ENCODE measurements at places on chromosomes 3 and 15.

DNA sequence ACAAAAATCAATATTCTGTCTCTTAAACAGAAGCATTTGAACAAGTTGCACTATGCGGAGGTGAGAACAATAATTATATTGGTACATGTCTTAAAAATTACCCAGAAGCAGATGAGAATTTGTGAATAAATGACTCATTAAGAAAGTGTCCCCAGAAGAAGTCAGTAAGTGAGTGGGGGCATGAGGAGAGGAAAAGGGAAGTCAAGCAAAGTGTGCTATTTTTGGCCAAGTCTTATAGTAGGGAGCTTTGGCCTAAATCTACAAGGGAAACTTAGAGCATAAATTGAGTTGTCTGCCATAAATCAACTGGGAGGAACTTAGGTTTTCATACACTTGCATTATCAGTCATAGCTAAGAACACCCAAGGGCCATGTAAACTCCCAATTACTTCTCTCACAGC is 86.9 kb upstream of the SATB1 start:
- peak; percentile 6 for DNase-seq

DNA sequence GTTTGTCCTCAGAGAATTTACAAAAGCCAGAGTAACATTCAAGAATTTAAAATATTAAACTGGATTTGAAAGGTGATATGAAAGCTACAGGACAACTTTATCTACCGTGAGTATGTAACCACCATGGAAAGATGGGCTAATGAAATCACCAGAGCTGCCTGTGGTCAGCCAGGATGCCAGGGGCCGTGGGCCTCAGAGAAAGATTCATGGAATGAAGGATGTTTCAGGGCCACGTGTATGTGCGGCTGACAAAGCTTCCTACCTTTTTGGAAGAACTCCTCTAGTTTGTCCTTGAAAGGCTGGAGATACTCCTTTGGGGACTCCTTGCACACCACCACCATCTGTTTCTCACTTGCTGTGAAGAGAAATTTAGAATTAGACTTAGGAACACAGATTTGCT is 138.9 kb downstream of the GREM1 start:
- DNase-seq: no peak

DNA sequence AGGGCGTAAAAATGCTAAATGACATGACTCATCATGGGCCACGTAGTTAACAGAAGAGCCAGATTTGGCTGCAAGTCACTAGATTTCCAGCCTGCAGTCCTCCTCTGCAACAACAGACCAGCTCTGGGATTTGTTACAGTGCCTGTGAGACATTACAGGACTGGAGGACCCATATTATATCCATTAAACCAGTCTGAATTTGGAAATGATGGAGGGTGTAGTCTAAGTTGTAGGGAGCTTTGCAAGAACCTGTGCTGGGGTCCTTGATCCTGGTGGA is 10.8 kb downstream of the ZNF774 start:
- no peak for DNase-seq

GRCh38 chr15:71288348-71288955 is 173.2 kb downstream of the THSD4 start:
- DNase-seq: no peak

GRCh38 chr3:182668974-182669373 is 124.3 kb upstream of the ATP11B start:
- DNase-seq: no peak

GRCh38 chr15:77012868-77013267 is 17.9 kb downstream of the PSTPIP1 start:
- no peak for DNase-seq

DNA sequence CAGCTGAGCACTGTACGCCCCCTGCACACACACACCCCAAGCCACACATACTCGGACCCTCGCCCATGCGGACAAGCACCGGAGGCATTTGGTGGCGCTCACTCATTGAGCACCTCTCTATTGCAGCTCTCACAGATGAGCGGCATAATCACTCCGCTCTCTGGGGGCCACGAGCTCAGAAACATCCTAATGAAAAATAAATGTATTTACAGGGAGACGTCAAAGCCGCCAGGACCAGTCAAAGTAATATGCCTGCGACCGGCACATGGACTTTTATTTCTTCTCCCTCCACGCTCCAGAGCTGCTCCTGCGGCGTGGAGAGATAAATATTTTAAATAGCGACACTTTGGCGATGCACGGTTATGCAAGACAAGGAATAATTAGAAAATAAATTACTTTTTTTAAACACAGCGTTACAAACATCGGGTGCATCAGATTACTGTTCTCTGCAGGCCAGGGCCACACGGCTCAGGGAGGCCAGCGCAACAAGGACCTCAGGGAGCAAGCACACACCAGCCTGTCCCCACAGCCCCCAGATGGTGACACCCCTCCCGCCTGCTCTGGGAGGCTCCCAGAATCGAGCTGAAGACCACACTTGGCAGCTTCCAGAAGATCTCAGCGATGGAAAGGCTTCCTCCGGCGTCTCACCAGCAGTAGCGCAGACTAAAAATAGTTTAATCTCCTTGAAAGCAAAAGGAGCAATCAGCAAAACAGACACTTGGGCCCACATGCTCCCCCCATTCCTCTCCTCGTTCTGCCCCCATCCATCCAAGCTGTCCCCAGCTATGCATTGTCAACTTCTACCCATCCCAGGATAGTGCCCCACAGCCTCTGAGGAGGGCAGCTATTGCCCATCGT is 48.0 kb downstream of the CACNA2D2 start:
- no peak for DNase-seq

- DNase-seq: peak; percentile 67
Measured at GRCh38 chr15:43441316-43441715, 51.6 kb downstream of the TP53BP1 start.

DNA sequence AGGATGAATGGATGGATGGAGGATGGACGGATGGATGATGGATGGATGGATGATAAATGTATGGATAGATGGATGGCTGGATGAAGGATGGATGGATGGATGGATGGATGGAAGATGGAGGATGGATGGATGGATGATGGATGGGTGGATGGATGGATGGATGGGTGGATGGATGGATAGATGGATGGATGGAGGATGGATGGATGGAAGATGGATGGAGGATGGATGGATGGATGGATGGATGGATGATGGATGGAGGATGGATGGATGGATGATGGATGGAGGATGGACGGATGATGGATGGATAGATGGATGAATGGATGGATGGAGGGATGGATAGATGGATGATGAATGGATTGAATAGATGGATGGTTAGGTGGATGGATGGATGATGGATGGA is 210.6 kb upstream of the IGF1R start:
- DNase-seq: no peak

Data from activated CD4-positive, alpha-beta T cell treated with anti-CD3 and anti-CD28 coated beads, Interleukin-2, Interleukin-4, amounts not matched to agents 100 ng/mL and 50 ng/mL, durations not matched to agents 16 hours and 8 hours (primary cell).